ENCODE measurements at places on chromosomes 6 and 20. TPM values are rescaled to one million over a fixed set of nuclear protein-coding genes. Genes with fewer than 3 reads are reported as not detected.

The RHAG gene
- not detected for total RNA-seq

The SYTL3 gene
- total RNA-seq, result 0.58 TPM

The RAET1L gene
- total RNA-seq, result not detected

The CNBD2 gene
- total RNA-seq, result 2.5 TPM

The SEC63 gene
- 25.3 TPM for total RNA-seq

The SAYSD1 gene
- 15.3 TPM for total RNA-seq

The PHACTR3 gene
- not detected for total RNA-seq

The RWDD2A gene
- 3.2 TPM for total RNA-seq

The OXT gene
- not detected for total RNA-seq

The OPRM1 gene
- not detected for total RNA-seq

The TCFL5 gene
- 14.2 TPM for total RNA-seq

The CYP24A1 gene
- not detected for total RNA-seq

The DEFB124 gene
- total RNA-seq, result 2.1 TPM

The NRSN1 gene
- total RNA-seq, result not detected

The TRDN gene
- total RNA-seq, result not detected

The HCK gene
- not detected for total RNA-seq

The NT5E gene
- 65.3 TPM for total RNA-seq

The CPNE5 gene
- total RNA-seq, result 0.09 TPM

The WFDC10B gene
- total RNA-seq, result not detected

The GMPR gene
- total RNA-seq, result 34.8 TPM

The ENPP4 gene
- total RNA-seq, result 1.4 TPM

The SLC12A5 gene
- total RNA-seq, result not detected

The CCHCR1 gene
- total RNA-seq, result 12.5 TPM

The GNMT gene
- total RNA-seq, result not detected

The C20orf202 gene
- total RNA-seq, result 0.58 TPM

The MAP3K4 gene
- 7.5 TPM for total RNA-seq

The BACH2 gene
- 1.0 TPM for total RNA-seq

The NKAPL gene
- total RNA-seq, result 2.3 TPM

The METTL24 gene
- not detected for total RNA-seq

The BHLHE23 gene
- total RNA-seq, result not detected

The CST5 gene
- not detected for total RNA-seq

The GGT7 gene
- 17.5 TPM for total RNA-seq

All from pericardium fibroblast (primary cell).